SJCRH30 (cell line): ENCODE measurements at places on chromosomes 5 and 9. TPM values are rescaled to one million over a fixed set of nuclear protein-coding genes. Genes with fewer than 3 reads are reported as not detected.

TEX48 gene
- not detected in 2 replicates for total RNA-seq

DNA sequence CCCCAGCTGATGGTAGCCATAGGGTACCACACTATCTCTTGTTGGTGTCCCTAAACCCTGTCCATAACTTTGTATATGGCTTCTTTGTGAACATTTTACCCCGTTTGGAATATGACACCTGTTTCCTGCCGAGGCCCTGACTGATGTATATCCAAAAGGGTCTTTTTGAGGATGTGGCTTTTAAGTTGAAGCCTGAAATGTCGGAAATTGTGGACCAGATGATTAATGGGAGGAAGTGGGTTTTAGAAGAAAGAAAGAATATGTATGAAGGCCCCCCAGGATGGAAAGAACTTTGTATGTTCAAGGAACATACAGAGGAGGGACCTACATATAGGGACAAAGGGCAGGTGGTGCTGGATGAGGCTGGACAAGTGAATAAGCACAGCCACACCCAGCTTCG is 16.7 kb upstream of the TNFSF8 start:
- DNase-seq, result no peak

DNA sequence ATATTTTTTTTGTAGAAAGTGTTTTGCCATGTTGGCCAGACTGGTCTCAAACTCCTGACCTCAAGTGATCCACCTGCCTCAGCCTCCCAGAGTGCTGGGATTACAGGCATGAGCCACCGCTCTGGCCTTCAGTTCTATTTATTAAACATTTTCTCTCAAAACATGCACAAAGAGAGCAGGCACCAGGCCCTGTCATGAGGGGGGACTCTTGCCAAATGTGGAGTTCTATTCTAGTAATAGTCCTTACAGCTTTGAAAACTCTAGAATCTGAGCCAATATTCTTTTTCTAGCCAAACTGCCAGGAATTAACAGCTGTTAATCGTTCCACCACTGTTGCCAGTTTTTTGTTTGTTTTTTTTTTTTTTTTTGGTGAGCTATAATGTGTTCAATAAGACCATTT is 124.6 kb downstream of the TARS1 start:
- DNase-seq, result no peak

CLIC3 gene
- total RNA-seq, result 0.28 and 0.55 TPM in 2 replicates

LCN15 gene
- total RNA-seq, result not detected in 2 replicates

EQTN gene
- total RNA-seq, result not detected in 2 replicates

DNA sequence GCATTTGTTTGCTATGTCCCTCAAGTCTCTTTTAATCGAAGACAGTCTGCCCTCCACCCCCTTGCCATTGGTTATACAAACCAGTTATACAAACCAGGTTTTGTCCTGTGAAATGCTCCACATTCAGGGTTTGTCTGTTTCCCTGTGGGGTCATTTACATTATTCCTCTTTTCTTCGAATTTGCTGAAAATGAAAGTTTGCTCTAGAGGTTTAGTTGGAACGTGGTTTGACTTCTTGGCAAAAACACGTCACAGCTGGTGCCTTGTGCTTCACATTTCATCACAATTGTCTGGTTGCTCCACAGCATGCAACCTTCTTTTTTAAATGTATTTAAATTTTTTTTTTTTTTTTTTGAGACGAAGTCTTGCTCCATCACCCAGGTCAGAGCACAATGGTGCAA is 4.2 kb upstream of the HAVCR2 start:
- DNase-seq, result no peak

DNA sequence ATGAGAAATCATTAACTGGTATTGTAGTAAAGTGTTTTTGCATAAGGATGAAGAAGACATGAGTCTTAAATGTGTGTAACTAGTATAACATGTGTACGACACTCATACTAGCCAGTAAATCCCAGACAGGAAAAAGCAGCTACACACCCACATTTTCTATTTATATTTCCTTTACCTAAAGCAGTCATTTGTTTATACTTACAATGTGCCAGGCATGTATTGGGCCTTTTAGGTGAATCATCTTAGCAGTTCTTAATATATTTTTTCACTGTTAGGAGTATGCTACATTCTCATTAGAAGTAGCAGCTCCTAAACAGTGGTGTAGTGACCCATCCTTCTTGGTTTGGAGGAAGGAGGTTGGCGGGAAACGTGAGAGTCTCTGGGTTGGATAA is 55.8 kb upstream of the TMC1 start:
- no peak for DNase-seq

GRCh38 chr5:56412601-56413379 is 179.7 kb upstream of the ANKRD55 start:
- DNase-seq, result no peak

GRCh38 chr9:20921362-20921761 is 110.1 kb downstream of the HACD4 start:
- DNase-seq, result no peak

DNA sequence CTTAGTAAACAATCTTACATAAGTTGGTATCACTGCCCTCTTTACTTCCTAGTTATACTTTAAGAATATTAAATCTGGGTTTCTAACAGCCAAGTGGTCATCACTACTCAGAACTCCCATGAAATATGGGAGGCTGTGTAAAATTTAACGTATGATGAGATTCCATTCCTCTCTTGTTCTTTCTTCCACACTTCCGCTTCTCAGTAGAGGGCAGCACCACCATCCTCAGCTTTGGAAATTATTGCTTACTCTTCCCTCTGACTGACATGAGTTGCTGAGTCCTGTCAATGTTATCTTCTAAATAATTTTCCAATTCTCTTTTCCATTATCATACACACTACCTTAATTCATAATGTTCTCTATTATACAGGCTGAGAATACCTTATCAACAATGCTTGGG is 194.0 kb downstream of the RFX3 start:
- no peak for DNase-seq

DNA sequence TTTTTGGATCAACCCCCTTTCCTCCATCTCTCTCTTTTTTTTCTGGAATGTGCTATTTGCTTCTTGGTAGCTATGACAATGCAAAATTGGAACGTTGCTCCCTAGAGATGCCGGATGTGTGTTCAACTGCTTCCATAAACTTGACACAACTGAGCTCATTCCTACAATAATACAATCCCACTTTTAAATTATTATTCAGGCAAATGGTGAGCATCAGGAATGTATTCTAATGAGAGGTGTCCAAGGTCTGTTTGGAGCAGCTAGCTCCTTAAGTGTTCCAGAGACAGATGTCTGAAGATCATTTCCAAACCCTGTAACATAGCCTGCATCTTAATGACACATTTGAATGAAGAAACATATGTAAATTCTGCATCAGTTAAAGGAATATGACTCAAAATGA is 518.4 kb downstream of the TAF11L14 start:
- DNase-seq, result no peak

DNA sequence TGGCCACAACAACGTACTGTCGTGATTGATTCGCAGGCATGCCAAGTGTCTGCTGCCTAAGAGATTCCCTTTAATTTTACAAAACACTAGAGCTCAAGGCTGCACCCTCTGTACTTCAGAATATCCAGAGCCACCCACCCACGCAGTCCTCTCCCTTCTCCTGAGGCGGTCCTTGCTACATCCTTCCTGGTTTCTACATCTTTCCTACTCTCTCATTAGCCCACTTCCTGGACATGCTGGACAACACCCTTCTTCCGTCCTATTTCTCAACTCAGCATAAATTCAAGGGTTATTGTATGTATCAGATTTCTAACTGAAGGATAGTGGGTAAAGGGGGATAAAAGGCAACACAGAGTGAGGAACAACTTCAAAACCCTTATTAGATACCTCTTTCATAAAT is 148.4 kb upstream of the MAP3K1 start:
- no peak for DNase-seq

DNA sequence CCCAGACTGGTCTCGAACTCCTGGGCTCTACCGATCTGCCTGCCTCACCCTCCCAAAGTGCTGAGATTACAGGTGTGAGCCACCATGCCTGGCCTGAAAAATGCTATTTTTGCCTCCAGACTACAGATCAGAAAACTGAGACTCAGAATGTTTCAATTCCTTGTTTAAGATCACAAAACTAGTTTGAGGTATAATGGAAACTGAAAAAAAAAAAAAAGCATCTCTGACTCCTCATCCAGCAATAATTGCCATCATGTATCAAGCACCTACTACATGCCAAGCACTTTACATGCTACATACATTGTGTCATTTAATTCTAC is 35.6 kb downstream of the PLAC8L1 start:
- DNase-seq, result no peak

DNA sequence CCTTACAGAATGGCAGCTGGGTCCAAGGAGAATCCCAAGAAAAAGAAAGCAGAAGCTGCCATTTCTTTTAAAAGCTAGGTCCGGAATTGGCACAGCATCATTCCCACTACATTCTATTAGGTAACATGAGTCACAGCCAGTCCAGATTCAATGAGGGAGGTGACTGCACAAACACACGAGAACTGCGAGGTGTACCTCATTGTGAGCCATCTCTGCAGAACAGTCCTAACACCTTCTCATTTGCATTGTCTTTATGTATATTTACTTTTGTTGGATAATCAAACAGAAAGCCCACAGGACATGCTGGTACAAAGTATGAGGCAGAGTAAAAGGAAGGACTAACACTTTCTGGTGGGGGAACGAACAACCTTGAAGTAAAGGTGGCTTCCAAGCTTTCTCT is 14.6 kb upstream of the HABP4 start:
- no peak for DNase-seq

GRCh38 chr5:90446961-90447360 is 27.6 kb downstream of the MBLAC2 start:
- DNase-seq, result no peak

POC5 gene
- 17.9 and 23.3 TPM in 2 replicates for total RNA-seq

DNA sequence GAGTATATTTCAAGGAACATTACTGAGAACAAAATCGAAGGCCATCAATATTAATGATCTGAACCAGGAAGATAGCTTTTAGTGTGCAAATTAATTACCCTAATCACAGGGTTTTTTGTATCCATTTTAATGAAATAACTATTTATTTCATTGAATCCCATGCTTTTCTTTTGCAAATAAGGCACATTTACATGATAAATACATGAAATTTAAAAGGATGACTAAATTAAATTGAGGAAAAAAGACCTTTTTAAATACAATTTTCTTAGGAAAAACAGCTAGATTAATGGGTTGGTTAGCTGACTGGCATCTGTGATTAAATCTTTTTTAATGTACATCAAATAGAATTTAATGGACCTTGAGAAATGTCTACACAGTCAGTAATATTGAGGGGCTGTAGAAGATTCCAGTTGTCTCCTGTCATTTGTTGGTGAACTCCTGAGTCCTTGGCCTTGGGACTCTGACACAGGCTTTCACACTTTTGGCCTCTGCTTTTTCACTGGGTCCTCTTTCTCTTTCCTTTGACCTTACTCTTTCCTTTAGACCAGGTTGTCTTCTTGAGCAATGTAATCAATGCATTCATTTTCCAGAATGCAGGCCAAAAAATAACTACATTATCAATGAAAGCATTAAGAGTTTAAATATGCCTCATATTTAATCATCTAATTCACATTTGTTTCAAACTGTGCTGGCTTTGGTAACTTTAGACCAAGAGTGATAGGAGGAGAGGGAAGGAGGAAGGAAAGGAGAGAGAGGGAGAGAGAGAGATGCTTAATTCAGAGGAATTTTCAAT is 511.5 kb downstream of the ZNF608 start:
- DNase-seq, result no peak

GRCh38 chr5:30638899-30639298 is 554.6 kb upstream of the CDH6 start:
- no peak for DNase-seq

ADAMTS2 gene
- total RNA-seq, result not detected in 2 replicates

HK3 gene
- total RNA-seq, result 0.15 TPM in 1 of 2 replicates, not detected in the other

GRCh38 chr5:6710551-6711318 is 2.5 kb upstream of the TENT4A start:
- DNase-seq, result no peak

DNA sequence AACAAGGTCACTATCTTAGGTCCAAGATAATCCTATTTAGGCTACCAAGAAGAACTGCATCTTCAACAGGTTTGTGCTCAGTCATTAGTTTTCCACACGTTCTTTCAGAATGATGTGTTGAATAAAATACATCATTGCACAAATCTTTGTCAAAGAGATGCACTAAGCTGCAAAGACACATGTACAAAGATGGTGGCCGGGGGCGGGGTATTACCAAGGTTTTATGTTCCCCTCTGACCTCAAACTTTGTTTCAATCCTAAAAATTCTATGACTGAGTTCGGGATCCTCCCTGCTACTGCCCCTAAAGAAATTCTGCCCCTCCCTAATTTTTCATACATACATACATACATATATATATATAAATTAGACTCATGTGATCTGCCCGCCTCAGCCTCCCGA is 14.2 kb downstream of the HSPA9 start:
- DNase-seq, result no peak

DNA sequence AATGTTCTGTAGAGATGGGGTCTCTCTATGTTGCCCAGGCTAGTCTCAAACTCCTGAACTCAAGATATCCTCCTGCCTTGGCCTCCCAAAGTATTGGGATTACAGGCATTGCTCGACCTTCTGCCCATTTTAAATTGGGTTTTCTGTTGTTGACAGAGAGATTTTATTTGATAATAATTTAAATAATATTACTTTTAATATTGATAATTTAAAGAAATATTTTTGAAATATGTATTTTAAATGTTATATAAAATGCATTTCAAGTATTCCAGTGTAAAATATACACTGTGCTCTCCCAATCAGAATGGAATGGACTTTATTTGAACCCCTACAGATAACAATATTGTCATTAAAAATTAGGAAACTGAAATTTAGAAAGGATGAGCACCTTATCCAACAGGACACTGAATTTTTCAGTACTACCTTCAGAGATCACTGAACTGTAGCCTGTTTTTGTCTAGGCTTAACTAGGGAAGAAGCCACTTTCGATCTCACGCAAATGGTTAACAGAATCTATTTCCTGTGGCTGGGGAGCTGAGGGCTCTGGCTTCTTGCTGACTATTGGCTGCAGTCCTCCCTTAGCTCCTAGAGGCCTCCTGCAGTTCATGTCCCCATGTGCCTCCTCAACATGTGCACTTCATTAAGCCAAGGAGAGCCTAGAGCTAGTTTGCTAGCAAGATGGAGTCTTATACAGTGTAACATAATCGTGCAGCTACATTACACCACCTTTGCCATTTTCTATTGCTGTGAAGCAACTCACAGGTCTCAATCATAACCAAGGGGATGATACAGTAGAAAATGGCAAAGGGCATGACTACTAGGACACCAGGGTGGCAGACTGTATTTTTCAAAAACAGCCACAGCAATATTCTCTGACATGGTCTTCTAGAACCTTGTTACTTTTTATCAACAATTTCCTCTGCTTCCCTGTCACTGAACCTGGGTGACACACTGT is 150.0 kb downstream of the CDC42SE2 start:
- DNase-seq, result no peak
